Sigmoid colon (tissue), 7 donors: ENCODE measurements at places on chromosomes 1 and 21. TPM values are rescaled to one million over a fixed set of nuclear protein-coding genes. Genes with fewer than 3 reads are reported as not detected.

- no peak for DNase-seq
These were observed 25.7 kb downstream of the SDC3 start for GRCh38 chr1:30882678-30883388.

GRCh38 chr1:16077406-16078245, 4.2 kb upstream of the FAM131C start:
- DNase-seq: no peak

GRCh38 chr1:11806307-11806936, 431 bp downstream of the CLCN6 start:
- DNase-seq: peak; percentile 69

GRCh38 chr1:103267266-103267665, 158.9 kb upstream of the COL11A1 start:
- no peak for DNase-seq

The CYP4Z1 gene
- 1.9 TPM for total RNA-seq

- DNase-seq: no peak
These were observed 44.5 kb downstream of the KIRREL1 start for GRCh38 chr1:158037866-158038359.

The ARHGEF2 gene
- 42.8 TPM for total RNA-seq

GRCh38 chr1:209370241-209370995, 213.1 kb upstream of the CAMK1G start:
- DNase-seq: no peak

DNA sequence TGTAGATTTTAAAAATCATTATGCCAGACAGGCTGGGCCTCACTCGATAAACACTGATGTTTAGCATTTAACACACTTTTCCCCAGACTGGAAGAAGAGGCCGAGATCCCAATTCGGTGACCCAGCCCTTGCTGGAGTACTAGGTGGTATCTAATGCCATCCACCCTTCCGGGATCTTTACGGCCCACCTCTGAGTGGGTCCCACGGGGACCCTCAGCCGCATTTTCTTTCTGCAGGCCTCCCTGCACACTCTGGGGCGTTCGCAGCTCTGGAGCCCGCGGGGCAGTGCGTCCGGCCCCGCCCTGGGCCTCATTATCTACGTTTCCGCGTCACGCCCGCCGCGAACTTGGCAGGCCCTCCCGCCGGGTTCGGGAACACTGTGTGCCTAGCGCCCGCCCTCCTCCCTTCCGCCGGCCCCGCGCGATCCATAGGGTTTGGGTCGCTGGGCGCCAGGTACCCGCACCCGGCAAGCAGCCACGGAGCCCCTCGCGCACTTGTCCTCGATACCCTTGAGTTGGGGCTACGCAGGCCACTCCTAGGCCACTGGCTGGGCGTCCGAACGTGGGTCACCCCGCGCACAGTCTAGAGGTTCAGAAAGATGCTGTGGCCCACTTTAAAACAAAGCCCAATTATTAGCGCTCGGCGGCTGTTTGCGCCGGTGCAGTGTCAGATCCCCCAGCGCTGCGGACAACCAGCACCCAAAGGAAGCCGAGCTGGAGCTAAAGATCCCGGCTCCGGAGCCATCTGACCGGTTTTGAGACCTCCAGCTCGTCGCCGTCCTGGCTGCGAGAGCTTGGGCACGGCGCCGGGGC, 950 bp upstream of the EVA1C start:
- DNase-seq: peak; percentile 97

DNA sequence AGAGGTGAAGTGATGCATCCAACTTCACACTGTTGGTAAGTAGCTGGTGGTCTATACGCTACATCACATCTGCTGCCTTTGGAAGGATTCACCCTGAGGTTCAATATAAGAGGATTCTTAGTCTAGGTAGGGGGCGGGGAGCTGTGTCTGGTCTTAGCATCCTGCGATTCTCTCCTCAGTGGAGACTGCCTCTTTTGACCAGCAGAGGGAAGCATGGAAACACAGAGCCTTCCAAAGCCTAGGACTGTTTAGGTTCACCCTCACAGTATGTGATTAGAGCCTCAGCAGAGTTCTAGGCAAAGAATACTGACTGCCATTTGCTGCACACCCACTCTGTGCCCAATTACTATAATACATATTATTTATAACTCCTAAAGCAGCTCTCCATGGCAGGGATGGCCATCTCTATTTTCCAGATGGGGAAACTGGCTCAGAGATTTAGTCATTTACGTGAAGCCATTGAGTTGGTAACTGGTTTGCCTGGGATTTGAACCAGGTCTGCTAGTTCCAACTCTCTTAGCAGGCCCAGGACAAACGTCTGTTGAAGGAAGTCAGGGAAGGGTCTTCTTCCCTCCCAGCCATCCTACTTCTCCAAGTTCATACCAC, 28.9 kb upstream of the EFCAB14 start:
- no peak for DNase-seq
